Hematopoietic multipotent progenitor cell (in vitro differentiated cells): ENCODE measurements at places on chromosomes 11 and 22.
A peak's percentile ranks its signal among the peaks of the same experiment; 100 is the strongest.

- no peak for DNase-seq
Observed at GRCh38 chr11:95088946-95089619, 563 bp upstream of the ENDOD1 start.

DNA sequence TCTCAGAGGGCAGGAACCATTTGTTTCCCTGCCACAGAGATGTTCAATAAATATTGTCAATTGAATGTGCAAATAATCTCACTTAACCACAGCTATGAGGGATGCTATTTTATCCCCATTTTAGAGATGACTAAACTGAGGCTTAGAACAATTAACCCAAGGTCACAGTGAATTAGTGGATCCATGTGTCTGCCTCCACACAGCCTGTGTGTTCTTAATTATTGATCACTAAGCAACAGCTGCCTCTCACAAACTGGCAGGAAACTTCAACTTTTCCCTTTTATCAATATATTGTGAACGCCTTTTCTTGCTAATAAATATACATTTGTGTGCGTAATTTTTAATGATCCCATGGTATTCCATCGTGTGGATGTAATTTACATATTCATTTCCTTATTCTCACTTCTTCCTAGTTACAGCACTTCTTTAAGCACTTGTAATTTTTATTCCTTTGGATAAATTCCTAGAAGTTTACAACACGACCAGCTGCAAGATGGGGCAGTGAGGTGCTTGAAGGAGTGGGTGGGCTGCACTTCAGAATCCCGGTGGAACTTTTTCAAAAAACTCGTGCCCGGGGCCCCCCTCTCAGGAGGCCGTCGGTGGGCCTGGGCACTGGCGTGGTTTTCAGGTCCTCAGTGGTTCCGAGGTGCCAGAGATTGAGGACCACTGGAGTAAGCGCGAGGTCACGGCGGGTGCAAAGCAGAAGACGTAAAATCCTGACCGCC lies 915 bp upstream of the SREBF2 start:
- DNase-seq, result no peak

GRCh38 chr22:26845021-26845743 lies 187.8 kb downstream of the MIAT start:
- DNase-seq, result peak; percentile 58

DNA sequence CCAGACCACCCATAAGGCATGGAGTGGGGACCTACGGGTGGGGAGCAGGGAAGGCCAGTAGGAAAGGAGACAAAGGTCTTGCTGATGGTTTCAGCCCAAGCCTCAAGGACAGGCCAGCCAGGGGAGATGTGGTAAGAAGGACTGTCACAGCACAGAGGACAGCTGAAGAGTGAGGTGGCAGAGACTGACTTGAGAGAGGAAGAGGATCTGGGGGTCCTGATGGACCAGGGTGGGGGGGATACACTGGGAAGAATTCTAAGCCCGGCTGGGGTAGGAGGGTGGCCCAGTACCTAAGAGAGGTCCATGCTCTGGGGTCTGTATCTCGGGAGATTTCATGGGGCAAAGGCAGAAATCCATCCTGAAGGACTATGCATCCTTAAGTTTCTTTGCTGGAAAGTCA lies 66.1 kb upstream of the THY1 start:
- DNase-seq, result no peak

- no peak for DNase-seq
Observed at GRCh38 chr11:59957094-59957493, 6.7 kb upstream of the OOSP4A start.

- DNase-seq, result no peak
Observed at GRCh38 chr11:130721736-130722135, 194.5 kb downstream of the SNX19 start.

- no peak for DNase-seq
Observed at GRCh38 chr11:61413496-61413895, 16.3 kb downstream of the CPSF7 start.

DNA sequence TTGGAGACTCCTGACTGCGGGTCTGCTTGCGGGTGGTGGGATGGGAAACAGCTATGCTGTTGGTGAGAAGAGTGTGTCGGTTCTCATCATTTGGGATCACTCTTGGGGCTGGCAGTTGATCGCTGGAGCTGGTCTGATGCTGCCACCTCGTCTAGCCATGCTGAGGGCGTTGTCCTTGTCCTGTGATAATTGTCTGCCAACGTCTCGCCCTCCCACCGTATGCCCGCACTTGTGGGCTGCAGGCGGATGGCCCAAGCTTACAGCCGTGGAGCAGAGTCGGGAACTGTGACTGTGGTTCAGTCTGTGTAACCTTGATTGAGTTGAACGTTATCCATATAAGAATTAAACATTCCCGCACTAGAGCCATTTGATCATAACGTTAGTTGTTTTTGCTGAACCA lies 204.4 kb downstream of the TBC1D22A start:
- DNase-seq, result no peak

- no peak for DNase-seq
Observed at GRCh38 chr22:22738959-22739585, 94.7 kb downstream of the GGTLC2 start.

- no peak for DNase-seq
Observed at GRCh38 chr11:124167826-124168231, 15.3 kb upstream of the OR10D3 start.

GRCh38 chr11:115897707-115898106 lies 393.5 kb upstream of the CADM1 start:
- no peak for DNase-seq

DNA sequence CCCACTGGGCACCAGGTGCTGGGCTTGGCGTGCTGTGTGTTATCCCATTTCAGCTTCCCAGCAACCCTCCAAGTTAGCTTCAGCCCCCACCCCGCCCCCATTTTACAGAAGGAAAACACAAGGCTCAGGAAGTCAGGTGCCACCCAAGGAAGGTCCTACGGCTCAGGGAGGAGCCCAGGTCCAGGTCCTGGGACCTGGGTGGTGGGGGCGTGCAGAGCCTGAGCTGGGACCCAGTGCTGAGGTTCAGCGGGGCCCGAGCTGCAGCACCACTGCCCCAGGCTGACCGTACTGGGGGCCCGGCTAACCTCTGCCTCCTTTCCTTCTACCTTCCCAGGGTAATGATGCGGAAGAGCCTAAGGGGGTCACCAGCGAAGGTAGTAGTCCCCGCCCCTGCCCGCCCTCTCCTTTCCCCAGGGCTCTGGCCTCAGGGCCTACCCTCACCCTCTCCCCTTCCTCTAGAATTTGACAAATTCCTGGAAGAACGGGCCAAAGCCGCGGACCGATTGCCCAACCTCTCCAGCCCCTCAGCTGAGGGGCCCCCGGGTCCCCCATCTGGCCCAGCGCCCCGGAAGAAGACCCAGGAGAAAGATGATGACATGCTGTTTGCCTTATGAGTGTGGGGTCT lies 34.2 kb upstream of the HMOX1 start:
- no peak for DNase-seq

- DNase-seq, result no peak
Observed at GRCh38 chr11:85886089-85887056, 31.2 kb downstream of the CCDC83 start.

DNA sequence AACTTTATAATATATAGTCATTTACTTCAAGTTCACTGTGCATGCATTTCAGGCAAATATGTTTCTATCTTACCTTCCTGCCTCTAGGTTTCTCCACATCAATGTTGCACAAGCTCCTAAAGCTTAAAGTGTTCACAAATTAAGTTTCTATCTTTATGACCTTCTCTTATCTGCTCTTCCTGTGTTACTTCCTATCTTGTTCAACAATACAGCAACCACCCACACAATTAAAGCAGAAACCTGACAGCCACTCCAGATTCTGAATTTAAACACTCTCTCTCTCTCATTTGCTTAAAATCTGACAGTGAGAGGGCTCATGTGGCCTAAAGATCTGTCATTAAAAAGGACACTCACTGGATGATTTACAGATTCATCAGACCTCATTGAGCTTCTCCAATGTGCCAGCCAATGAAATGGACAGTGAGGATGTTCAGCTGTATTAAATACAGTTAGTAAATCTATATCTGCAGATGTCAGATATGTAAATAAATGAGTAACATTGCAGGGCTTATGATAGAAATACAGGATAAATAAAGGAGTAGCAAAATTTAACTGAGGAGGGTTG lies 10.9 kb downstream of the PDGFD start:
- no peak for DNase-seq

DNA sequence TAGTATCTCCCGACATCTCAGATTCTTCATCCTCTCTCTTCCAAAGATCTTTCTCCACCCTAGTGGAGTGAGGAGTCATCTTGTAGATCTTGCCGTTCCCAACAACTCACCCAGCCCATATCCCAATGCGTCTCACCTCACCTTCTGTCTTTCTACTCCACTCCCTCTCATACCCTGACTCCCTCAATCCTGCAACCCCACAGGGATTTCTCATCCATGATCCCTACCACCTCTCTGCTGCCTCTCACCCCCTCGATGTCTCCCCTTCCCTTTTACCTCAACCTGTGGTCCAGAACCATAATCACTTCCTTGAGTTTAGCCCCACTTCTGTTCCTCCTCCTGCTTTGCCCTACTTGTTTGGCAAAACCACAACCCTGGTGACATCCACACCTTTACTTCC lies 41.7 kb downstream of the OTOG start:
- DNase-seq, result no peak

DNA sequence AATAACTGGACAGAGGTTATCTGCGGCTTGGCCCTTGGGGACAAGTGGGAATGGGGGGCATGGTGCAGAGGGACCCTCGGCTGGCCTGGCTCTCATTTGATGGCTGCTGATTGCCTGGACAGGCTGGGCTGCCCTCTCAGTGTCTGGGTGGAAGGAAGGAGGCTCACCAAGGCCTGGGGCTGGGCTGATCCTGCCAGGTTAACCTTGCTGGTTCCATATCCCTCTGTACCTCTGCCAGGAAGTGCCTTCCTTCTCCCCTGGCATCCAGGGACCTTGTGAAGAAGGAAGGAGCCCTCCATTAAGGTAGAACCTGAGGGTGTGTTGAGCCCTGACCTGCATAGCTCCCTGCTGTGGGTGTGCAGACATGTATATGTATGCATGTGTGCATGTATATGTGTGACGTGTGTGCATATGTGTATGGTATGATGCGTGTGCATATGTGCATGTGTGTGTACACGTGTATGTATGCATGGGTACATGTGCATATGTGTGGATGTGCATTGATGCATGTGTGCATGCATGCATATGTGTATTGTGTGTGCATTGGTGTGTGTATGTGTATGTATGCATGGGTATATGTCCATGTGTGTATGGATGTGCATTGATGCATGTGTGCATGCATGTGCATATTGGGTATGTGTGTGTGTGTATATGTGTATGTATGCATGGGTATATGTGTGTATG lies 433.9 kb downstream of the TBC1D22A start:
- DNase-seq, result no peak

- DNase-seq, result no peak
Observed at GRCh38 chr11:74490941-74491340, 2.6 kb downstream of the LIPT2 start.

DNA sequence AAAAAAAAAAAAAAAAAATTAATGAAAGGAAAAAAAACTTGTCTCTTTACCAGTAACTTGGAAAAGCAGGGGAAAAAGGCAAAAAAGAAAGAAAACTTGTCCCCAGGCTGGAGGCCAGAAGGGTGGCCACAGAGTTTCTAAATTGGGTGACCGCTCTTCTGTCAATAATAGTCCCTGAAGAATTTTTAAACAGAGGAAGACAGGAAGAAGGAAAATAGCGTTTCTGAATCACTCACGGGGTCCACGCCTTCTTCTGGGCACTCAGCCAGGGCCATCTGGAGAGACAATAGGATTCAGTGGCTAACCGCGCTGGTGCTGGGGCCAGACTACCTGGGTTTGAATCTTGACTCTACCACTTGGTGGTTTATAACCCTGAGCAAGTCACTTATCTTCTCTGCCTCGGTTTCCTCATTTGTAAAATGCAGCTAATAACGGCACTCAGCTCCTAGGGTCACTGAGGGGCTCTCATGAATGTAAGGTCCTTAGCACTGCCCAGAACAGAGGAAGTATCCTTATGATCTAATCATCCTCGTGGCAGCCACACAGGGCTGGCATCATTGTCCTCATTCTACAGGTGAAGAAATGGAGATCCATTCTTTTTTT lies 7.0 kb downstream of the C11orf86 start:
- DNase-seq, result peak; percentile 86

DNA sequence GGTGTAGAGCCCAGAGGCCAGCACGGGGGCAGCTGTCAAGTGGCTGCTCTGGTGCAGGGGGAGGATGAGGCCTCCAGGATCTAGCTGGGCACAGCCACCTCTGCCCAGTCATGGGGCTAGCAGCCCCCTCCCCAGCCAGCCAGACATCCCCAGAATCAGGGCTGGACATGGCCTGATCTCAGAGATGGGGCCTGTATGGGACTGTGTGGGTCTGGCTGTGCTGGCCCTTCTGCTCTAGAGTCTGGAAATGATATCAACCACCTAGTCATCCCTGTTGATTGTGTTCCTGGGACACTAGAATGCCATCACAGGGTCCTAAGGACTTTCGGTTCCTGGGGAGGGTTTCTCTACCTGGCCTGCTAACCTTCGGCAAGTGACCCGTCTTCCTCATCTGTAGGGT lies 2.8 kb downstream of the FLRT1 start:
- no peak for DNase-seq
